ENCODE measurements at places on chromosomes 2 and 18.

GRCh38 chr2:108492364-108492763 is 41.9 kb upstream of the LIMS1 start:
- DNase-seq, result no peak

- DNase-seq, result no peak
These were observed 40.5 kb downstream of the IRS1 start for GRCh38 chr2:226758921-226759640.

DNA sequence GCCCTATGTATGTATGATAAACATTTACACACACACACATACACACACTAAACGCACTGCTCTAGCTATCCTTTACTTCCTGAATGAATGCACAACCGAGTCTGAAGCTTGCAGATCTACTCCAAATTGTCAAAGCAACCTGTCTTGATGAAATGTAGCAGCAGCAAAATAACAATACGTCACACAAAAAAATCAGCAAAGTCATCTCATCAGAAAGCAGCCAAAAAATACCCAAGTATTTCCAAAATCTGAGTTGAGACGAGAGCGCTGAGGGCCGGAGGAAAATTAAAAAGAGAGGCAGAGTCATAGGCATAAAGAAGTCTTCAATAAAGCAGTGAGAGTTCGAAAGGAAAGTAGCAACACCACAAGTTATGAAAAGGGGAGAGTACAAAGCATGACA is 67.7 kb downstream of the ZNF521 start:
- no peak for DNase-seq

- DNase-seq, result no peak
These were observed 408.1 kb downstream of the THSD7B start for GRCh38 chr2:137173463-137173862.

DNA sequence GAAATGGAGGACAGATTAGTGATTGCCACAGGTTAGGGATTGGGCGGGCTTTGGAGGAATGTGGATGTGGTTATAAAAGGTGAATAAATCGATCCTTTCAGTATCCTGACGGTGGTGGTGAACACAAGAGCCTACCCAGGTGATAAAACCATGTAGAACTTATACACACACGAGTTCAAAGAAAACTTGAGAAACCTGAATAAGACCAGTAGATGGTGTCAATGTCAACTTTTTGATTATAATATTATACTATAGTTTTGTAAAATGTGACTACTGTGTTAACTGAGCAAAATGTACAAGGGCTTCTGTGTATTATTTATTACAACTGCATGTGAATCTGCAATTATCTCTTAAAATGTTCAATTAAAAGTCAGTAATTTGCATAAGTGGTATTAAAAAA is 136.3 kb downstream of the ERBB4 start:
- no peak for DNase-seq

DNA sequence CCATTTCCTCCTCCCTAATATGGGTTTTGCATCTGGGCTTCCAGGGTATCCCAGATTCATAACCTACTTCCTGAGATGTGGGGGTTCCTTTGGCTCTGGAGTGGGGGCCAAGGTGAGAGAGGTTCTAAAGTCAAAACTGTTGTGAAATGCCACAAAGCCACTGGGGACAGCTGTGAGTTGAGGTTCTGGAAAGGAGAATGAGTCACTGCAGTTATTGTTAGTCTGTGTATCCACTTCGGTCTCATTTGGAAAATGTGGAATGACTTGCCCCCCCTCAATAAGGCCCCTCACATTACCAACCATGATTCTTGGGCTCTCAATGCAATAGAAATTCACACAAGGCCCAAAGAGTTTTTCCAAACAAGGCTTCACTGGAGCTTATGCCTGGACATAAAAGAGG is 51.1 kb upstream of the LGALSL start:
- no peak for DNase-seq

GRCh38 chr2:222711315-222711940 is 40.0 kb downstream of the MOGAT1 start:
- DNase-seq, result no peak

DNA sequence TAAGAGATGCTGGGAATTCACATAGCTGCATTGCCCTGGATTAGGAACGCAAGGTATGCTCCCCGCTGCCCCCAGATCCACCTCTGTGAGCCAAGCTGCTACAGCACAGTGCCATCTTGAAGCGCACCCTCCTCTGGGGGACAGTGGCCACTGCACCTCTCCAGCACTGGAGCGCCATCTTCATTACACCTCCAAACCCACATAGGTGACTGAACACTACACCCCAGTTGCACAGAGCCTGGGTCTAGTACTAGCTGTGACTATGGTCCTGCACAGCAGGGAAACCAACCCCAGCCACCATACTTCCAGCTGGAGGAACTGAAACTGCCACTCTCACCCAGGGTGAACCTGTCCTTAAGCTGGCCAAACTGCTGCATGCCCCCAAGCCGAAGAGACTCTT is 84.6 kb downstream of the TMEM237 start:
- no peak for DNase-seq

DNA sequence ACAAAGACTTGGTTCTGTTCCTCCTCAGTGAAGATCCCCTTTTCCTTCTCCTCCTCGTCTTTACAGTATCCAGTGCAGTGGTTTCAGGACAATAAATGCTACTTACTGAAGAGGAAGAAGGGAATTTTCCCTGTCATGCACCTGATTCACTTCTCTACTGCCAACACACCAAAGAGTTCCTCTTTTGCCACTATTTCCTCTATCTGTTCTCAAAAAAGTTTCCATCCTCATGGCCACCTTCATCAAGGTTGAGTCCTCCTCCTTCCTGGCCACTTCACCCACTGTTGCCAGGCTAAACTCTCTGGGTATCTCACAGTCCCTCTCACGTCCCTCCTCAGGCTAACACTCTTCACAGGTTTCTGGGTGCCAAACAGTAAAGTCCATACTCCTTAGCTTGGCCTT is 41.7 kb downstream of the PLEKHM3 start:
- no peak for DNase-seq

- DNase-seq, result peak; percentile 60
These were observed 21.7 kb upstream of the EFHD1 start for GRCh38 chr2:232611559-232612218.

- no peak for DNase-seq
These were observed 162.1 kb downstream of the MYO3B start for GRCh38 chr2:170339750-170340692.

DNA sequence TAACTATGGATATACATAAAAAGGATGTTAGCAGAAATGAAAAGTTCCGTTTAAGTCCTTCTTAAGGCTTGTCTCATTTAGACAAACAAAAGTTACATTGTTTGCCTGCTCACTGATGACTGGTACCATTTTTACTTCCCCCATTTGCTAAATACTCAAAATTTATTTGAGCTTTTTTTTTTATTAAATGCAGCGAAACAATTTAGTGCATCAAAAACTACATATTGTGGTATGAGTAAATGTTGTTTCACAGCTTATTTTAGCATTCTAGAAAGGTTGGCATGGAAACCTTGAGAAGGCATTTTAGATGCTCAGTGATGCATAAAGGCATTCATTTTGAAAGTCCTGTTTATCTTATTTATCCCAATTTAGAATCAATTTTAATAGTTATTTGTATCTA is 100.0 kb downstream of the MAP2 start:
- DNase-seq, result no peak

GRCh38 chr18:55406451-55406991 is 181.5 kb downstream of the TCF4 start:
- no peak for DNase-seq

DNA sequence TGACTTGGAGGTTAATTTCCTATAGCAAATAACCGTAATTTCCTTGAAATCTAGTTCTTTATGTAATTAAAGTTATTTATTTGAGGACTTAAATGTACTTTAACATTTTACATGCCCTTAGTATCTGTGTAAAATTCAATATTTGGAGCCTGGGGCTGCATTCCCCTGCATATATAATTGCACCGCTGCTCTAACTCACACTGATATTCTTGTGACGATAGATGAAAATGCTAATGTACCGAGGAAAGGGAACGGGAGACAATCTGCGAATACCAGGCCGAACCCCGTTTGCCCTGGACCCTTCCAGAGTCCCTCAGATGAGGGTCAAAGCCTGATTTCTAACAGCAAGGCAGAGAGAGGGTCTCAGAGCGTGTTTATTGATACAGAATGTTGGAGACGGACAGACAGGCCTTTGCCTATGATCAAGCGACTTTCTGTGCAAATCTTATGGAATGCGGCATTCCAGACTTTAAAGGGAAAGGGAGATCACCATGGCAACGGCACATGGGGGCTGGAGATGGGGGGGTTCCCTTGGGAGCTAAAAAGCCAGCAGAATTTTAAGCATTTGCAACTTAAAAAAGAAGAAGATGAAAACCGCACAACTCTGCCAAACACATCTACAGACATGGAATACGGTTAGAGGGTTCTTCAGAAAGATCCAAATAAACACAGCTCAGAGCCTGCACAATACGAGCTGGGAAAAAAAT is 57.6 kb upstream of the TWIST2 start:
- no peak for DNase-seq

DNA sequence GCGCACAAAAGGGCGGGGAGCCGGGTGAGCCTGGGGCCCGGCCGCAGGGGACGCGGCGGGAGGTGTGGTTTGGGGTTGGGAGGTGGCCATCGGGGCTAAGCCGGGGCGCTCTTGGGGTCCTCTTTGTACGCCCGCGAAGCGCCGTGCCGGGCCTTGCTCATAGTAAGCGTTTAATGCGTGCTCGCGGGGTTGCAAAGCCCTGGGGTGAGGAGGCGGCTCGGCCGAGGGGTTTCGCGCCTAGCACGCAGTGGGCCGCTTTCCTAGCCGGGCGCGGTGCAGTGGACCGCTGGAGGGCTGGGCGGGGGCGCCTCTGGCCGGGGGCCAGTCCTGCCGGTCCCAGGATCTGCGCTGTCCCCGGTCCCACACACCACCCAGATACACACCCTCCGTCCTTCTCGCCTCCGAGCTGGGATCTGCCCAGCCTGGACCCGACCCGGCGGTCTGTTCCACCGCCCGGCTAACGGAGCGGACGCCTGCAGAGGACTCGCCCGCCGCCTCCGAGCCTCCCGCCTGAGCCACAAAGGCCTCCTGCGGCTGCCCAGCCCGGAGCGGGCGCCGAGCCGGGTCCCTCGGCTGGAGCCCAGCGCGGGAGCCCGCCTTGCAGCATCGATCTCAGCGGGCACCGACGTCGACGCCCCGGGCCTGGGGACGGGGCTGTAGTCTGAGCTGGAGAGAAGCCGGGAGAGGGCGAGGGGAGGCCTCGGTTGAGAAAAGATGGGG is 564 bp downstream of the DPYSL5 start:
- no peak for DNase-seq

GRCh38 chr2:128504246-128505149 is 185.8 kb upstream of the HS6ST1 start:
- DNase-seq, result no peak

GRCh38 chr18:48944634-48945033 is 6.1 kb downstream of the SMAD7 start:
- DNase-seq, result no peak

- no peak for DNase-seq
These were observed 32.4 kb downstream of the IRS1 start for GRCh38 chr2:226767056-226767813.

DNA sequence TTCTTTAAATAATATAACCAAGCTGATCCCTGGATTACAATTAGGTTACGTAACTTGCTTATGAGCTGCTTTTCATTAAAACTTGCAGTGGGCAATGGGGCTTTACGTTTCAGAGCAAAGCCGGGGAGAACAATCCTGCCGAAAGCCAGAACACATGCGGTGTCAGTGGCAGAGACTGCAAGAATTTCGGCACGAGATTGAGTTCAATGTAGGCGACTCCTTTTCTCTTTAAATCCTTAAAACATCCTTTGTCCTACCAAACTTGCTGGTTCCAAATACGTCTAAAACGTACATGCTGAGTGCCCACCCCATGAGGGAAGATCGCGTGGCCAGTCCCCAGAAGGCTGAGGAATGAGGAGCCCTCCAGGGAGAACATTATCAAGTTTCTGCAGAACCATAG is 36.8 kb upstream of the NCOA1 start:
- no peak for DNase-seq

- no peak for DNase-seq
These were observed 41.3 kb upstream of the SATB2 start for GRCh38 chr2:199499005-199499404.

DNA sequence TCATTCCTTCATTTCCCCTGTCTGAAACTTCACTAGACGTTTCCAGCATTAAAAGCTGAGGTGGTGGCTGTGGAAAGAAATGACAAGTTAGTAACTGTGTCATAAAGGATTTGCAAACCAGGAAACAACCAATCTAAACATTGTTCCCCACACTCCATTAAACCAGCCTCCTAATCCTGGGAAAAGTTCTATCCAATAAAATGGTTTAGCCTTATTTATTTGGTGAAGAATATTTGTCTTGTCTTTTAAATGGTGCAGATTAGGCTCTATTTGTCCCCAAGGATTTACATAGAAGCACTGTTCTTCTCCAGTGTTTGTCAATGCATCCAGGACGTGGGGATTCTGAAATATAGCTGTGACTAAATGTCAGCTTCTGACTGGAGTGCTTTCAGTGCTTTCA is 10.5 kb upstream of the DPP4 start:
- no peak for DNase-seq

DNA sequence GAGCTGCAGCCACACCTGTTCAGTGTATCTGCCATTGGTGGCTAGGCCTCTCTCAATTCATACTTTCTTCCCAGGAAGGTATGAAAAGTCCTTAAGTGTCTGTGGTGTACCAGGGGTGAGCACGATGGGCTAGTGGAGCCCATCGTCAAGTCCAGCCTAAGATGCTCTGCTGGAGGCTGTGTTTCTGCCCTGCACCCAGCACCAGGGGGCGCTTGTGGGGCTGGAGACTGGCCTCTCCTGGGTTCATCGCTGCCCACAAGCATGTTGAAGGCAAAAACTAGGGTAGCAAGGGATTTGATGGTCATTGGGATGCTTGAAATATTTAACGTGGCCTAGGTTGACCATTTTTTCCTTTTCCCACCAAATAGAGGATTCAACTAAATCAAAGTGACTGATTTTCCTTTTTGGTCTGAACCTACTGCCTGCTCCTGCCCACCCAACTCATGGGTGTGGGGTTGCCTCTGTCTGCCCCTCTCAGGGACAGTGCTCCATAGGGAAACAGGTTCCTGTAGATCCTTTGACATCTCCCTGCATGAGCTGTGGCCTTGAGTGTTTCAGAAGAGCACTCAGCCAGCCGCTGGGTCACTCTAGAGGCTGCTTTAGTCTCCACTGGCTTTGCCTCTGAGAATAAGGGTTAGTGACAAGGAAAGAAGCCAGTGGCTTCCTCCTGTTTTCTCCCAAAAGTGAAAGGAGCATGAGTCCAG is 59.0 kb downstream of the TPGS2 start:
- DNase-seq, result no peak

- no peak for DNase-seq
These were observed 1.1 kb upstream of the GAL3ST2 start for GRCh38 chr2:241775223-241776177.

GRCh38 chr2:169664600-169664977 is 29.6 kb downstream of the CFAP210 start:
- no peak for DNase-seq

GRCh38 chr2:15684161-15685039 is 92.7 kb downstream of the DDX1 start:
- no peak for DNase-seq

GRCh38 chr2:219460424-219460926 is 25.8 kb downstream of the SPEG start:
- DNase-seq, result no peak
